Mesenteric fat pad (tissue), 1 donor: ENCODE measurements at places on chromosomes 1 and 21. TPM values are rescaled to one million over a fixed set of nuclear protein-coding genes. Genes with fewer than 3 reads are reported as not detected.

GRCh38 chr1:171160639-171161354 lies 24.3 kb upstream of the FMO2 start:
- DNase-seq, result no peak

GRCh38 chr1:5513179-5513578 lies 479.0 kb downstream of the NPHP4 start:
- peak; percentile 62 for DNase-seq

The DDOST gene
- 133 TPM for total RNA-seq

DNA sequence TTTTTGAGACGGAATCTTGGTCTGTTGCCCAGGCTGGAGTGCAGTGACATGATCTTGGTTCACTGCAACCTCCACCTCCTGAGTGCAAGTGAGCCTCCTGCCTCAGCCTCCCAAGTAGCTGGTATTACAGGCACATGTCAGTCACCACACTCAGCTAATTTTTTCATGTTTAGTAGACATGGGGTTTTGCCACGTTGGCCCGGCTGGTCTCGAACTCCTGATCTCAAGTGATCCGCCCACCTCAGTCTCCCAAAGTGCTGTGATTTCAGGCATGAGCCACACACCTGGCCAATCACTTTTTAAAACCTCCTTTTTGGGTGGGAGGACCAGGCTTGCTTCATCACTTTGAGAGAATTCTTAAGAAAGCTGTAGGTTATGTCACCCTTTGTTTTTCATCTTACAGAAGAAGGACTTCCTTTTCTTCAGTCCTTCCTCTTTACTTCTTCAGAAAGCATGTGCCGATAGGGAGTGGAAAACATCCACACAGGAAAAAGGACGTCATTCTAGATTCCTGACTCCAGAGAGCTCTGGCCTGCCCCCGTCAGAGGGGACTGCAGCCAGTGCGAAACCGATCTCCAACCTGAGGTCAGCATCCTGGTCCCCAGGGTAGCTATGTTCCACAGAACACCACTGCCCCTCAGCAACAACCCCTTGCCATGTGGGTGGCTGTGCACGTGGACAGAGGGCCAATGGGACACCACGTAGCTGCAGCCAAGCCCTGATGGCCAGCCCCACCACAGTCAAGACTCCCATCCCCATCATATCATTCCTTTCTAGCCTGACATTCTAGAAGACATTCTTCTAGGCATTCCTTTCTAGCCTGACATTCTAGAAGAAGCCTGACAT lies 21.9 kb downstream of the NCF2 start:
- no peak for DNase-seq

The ZNF683 gene
- not detected for total RNA-seq

- DNase-seq, result no peak
Measured at GRCh38 chr21:28687586-28687985, 305.1 kb downstream of the LTN1 start.

The ADGRL2 gene
- total RNA-seq, result 37.1 TPM

DNA sequence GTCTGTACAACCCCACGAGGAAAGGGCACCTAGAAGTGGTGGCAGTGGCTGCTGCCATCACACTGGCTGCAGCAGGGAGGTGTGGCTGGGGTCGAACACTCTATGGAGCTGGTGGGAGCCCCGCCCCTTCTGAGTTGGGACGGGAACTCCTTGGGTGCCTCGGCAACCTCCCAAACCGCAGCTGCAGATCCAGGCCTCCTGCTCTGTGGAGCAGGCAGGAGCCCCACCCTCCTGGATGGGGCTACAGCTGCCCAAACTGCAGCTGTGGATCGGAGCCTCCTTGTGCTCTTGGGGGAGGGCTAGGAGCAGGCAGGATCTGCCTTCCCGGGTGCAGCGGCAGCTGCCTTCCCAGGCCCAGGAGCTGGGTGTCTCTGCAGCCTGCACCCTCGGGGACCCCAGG lies 38.9 kb upstream of the TARDBP start:
- no peak for DNase-seq

The LINGO4 gene
- not detected for total RNA-seq
